ENCODE measurements at places on chromosomes 3 and 15.
A peak's percentile ranks its signal among the peaks of the same experiment; 100 is the strongest.

GRCh38 chr15:48572823-48573222 is 72.7 kb downstream of the FBN1 start:
- no peak for DNase-seq
- no peaks in the 10 kb centered on the region for H3K36me3 ChIP-seq
- H3K4me1 ChIP-seq: no peaks in the 10 kb centered on the region
- H3K27me3 ChIP-seq: no peaks in the 10 kb centered on the region
- no peak overlapping the region for H3K4me3 ChIP-seq

- no peaks in the 10 kb centered on the region for H3K27me3 ChIP-seq
- no peak overlapping the region for H3K4me3 ChIP-seq
- no peak for DNase-seq
- no peaks in the 10 kb centered on the region for H3K36me3 ChIP-seq
- H3K4me1 ChIP-seq: no peaks in the 10 kb centered on the region
These were observed 16.5 kb upstream of the FBXO22 start for GRCh38 chr15:75887178-75887577.

GRCh38 chr15:77915261-77915960 is 162.1 kb downstream of the TBC1D2B start:
- peak; percentile 22 for DNase-seq
- H3K4me3 ChIP-seq: no peak overlapping the region
- no peaks in the 10 kb centered on the region for H3K4me1 ChIP-seq
- no peaks in the 10 kb centered on the region for H3K36me3 ChIP-seq

GRCh38 chr15:68411343-68411675 is 20.7 kb downstream of the ITGA11 start:
- no peak for DNase-seq
- H3K4me3 ChIP-seq: no peak overlapping the region
- H3K36me3 ChIP-seq: no peaks in the 10 kb centered on the region
- no peaks in the 10 kb centered on the region for H3K27me3 ChIP-seq

DNA sequence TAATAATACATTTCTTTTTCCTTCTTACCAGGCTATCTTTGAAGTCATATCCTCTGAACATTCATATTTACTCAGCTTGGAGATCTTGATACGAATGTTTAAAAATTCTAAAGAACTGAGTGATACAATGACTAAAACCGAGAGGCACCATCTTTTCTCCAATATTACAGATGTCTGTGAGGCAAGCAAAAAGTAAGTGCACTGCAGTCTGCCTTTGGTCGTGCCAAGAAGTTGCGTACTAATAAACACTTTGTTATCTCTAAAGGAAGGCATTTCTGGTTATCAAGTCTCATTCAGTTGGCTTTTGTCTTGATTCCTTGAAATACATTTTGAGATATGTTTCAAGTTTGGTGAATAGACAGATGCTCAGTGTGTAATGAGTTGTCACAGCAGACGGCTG is 31.6 kb downstream of the ARHGEF26 start:
- H3K27me3 ChIP-seq: no peaks in the 10 kb centered on the region
- H3K27ac ChIP-seq: no peak overlapping the region
- no peaks in the 10 kb centered on the region for H3K4me1 ChIP-seq
- DNase-seq: no peak

DNA sequence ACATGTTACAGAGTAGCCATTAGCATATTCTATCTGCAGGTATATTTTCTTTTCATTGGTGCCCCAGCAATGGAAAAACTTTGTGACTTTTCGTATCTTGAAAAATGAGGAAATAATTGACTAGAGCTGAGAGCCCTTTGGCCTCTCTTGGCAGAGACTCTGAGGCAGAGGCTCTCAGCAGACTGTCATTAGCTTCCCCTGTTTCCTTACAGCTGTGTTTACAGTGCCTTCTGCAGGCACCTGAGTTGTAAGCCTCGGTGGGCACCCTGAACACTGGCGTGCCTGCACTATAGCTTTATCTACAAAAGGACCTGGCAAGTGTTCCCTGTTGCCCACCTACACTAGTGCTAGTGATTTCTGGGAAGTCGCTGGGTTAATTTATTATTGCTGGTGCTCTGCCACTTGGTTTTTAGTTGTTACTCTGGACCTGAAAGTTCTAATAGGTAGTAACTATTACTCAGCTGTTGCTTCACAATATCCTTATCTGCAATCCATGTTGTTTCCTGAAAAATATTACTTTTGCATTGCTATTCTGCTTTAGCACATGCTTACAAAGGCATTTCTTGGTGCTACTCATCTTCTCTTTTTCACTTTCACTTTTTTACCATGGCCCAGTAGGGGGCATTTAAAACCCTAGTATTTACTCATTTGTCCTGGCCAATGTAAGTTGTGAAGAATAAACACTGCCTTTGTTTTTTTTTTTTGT is 7.8 kb upstream of the GPR171 start:
- no peaks in the 10 kb centered on the region for H3K4me1 ChIP-seq
- H3K27me3 ChIP-seq: no peaks in the 10 kb centered on the region
- no peak overlapping the region for H3K27ac ChIP-seq
- no peaks in the 10 kb centered on the region for H3K36me3 ChIP-seq

- H3K27me3 ChIP-seq: no peaks in the 10 kb centered on the region
- no peaks in the 10 kb centered on the region for H3K36me3 ChIP-seq
- H3K27ac ChIP-seq: no peak overlapping the region
- H3K4me3 ChIP-seq: no peak overlapping the region
- no peaks in the 10 kb centered on the region for H3K4me1 ChIP-seq
These were observed 63.8 kb downstream of the MRPL46 start for GRCh38 chr15:88403351-88403791.

DNA sequence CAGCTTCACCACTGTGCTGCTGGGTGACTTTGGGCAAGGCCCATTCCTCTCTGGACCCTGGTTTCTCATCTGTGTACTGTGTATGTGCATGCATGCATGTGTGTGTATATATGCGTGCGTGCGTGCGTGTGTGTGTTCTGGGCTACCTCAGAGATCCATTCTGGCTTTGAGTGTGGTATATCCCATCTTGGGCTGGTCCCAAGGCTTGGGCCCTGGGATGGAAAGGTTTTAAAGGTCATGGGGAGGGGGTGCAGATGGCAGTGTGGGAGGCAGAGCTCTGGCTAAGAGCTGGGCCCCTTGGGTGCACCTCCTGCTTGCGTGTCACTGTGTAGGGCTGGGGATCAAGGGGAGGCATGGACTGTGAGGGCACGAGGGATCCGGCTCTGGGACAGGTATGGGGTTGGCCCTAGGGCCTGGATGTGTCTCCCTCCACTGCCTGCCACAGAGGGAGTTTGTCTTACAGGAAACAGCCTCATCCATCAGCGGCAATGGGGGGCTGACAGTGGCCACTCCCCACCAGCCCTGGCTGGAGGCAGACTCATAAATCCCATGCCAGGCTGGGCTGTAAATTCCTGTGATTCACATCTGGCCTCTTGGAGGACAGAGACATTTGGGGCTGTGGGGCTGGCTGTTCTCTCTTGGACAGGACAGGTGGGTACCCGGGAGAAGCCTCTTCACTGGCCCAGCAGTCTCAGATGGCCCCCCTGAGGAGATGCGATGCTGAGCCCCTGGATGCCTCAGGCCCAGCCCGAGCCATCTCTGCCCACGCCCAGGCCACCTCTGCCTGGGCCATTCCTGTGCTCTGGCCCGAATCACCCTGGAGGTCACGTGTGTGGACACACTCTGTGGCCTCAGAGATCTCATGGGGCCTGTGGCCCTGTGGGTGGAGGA is 21.4 kb upstream of the CSPG4 start:
- H3K4me3 ChIP-seq: no peak overlapping the region
- H3K27me3 ChIP-seq: no peaks in the 10 kb centered on the region
- no peak for DNase-seq
- no peaks in the 10 kb centered on the region for H3K4me1 ChIP-seq
- H3K27ac ChIP-seq: no peak overlapping the region

DNA sequence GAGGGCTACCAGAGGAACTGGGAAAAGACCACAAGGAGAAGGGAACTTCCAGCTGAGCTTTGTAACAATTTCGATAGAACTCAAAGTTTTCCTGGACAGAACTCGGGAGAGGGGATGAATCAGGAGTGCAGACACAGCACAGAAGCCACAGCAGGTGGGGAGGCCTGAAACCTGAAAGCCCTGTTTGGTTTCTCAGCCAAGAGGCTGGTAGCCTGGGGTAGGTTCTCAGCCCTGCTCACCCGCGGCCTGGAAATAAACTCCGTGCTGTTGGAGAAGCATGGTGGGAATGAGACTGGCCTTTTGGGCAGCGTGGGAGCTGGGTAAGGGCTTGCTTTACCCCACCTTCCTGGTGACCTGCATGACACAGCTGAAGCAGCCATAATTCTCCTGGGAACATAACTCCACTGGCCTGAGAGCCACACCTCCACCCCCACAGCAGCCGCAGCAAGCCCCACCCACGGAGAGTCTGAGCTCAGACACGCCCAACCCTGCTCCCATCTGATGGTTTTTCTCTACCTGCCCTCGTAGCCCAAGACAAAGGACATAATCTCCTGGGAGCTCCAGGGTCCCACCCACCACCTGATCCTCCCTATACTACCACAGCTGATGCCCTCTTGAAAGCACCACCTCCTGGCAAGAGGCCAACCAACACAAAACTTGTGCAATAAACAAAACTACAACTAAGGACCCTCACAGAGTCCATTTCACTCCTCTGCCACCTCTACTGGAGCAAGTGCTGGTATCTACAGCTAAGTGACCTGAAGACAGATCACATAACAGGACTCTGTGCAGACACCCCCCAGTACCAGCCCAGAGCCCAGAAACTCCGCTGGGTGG is 52.5 kb upstream of the CHRM5 start:
- H3K4me1 ChIP-seq: no peaks in the 10 kb centered on the region
- H3K27ac ChIP-seq: no peak overlapping the region
- H3K36me3 ChIP-seq: no peaks in the 10 kb centered on the region
- no peak overlapping the region for H3K4me3 ChIP-seq
- DNase-seq: no peak

GRCh38 chr3:101102678-101103296 is 109.6 kb upstream of the ABI3BP start:
- H3K27ac ChIP-seq: no peak overlapping the region
- no peak overlapping the region for H3K4me3 ChIP-seq
- no peaks in the 10 kb centered on the region for H3K27me3 ChIP-seq
- no peaks in the 10 kb centered on the region for H3K36me3 ChIP-seq
- no peak for DNase-seq

GRCh38 chr3:152056987-152057386 is 183.5 kb downstream of the SUCNR1 start:
- no peak overlapping the region for H3K4me3 ChIP-seq
- no peaks in the 10 kb centered on the region for H3K36me3 ChIP-seq
- no peak for DNase-seq
- H3K27ac ChIP-seq: no peak overlapping the region
- peaks cover 11% of the 10 kb centered on the region for H3K4me1 ChIP-seq

GRCh38 chr15:86328658-86329057 is 249.0 kb downstream of the AGBL1 start:
- DNase-seq: no peak
- H3K27me3 ChIP-seq: no peaks in the 10 kb centered on the region
- no peak overlapping the region for H3K4me3 ChIP-seq

- H3K4me1 ChIP-seq: no peaks in the 10 kb centered on the region
- no peak overlapping the region for H3K27ac ChIP-seq
- H3K27me3 ChIP-seq: no peaks in the 10 kb centered on the region
- H3K36me3 ChIP-seq: no peaks in the 10 kb centered on the region
- no peak for DNase-seq
- H3K4me3 ChIP-seq: no peak overlapping the region
These were observed 895.0 kb downstream of the TBL1XR1 start for GRCh38 chr3:176302271-176302670.

- H3K4me3 ChIP-seq: no peak overlapping the region
- H3K27ac ChIP-seq: no peak overlapping the region
- H3K27me3 ChIP-seq: no peaks in the 10 kb centered on the region
- no peaks in the 10 kb centered on the region for H3K4me1 ChIP-seq
- H3K36me3 ChIP-seq: no peaks in the 10 kb centered on the region
These were observed 61.4 kb upstream of the HERC1 start for GRCh38 chr15:63895194-63895593.

DNA sequence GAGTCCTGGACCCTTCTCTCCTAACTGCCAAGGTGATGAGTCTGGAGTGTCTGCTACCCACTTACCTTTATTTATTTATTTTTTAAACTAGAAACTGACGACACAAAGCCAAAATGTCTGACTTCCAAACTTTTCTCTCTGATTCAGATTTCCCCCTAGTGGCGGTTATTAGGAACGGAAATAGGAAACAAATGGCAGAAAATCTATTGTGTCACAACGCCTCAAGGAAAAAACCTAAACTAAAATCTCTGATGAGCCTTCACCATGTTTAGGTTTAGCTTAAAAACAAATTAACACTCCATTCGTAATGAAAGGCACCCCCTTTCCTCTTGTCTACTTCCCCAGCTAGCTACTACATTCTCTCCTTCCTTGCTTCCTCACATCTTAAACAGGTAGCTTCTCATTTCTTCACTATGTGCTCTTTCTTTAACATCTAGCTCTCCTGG is 94.0 kb upstream of the MEX3B start:
- no peak for DNase-seq
- H3K27me3 ChIP-seq: no peaks in the 10 kb centered on the region
- H3K4me1 ChIP-seq: no peaks in the 10 kb centered on the region
- H3K36me3 ChIP-seq: no peaks in the 10 kb centered on the region

- H3K36me3 ChIP-seq: no peaks in the 10 kb centered on the region
- no peak overlapping the region for H3K4me3 ChIP-seq
- H3K27me3 ChIP-seq: no peaks in the 10 kb centered on the region
- no peak for DNase-seq
- H3K4me1 ChIP-seq: no peaks in the 10 kb centered on the region
These were observed 2.6 kb downstream of the LRRC3B start for GRCh38 chr3:26625187-26625586.

- no peak overlapping the region for H3K27ac ChIP-seq
- no peaks in the 10 kb centered on the region for H3K27me3 ChIP-seq
- no peak for DNase-seq
- H3K4me1 ChIP-seq: no peaks in the 10 kb centered on the region
- H3K4me3 ChIP-seq: no peak overlapping the region
These were observed 18.1 kb downstream of the DUSP7 start for GRCh38 chr3:52038227-52038626.

GRCh38 chr3:160921020-160921635 is 165.1 kb downstream of the PPM1L start:
- H3K27me3 ChIP-seq: no peaks in the 10 kb centered on the region
- H3K27ac ChIP-seq: no peak overlapping the region
- H3K36me3 ChIP-seq: no peaks in the 10 kb centered on the region
- H3K4me1 ChIP-seq: no peaks in the 10 kb centered on the region
- no peak overlapping the region for H3K4me3 ChIP-seq

GRCh38 chr3:87121856-87122255 is 105.3 kb upstream of the CHMP2B start:
- H3K4me3 ChIP-seq: no peak overlapping the region
- no peaks in the 10 kb centered on the region for H3K27me3 ChIP-seq
- H3K36me3 ChIP-seq: no peaks in the 10 kb centered on the region
- H3K4me1 ChIP-seq: peaks cover 2% of the 10 kb centered on the region
- no peak for DNase-seq
- no peak overlapping the region for H3K27ac ChIP-seq

GRCh38 chr3:31813197-31813596 is 167.9 kb downstream of the OSBPL10 start:
- no peaks in the 10 kb centered on the region for H3K27me3 ChIP-seq
- no peak for DNase-seq
- no peak overlapping the region for H3K27ac ChIP-seq
- H3K36me3 ChIP-seq: no peaks in the 10 kb centered on the region

- H3K4me1 ChIP-seq: no peaks in the 10 kb centered on the region
- no peak overlapping the region for H3K4me3 ChIP-seq
- no peaks in the 10 kb centered on the region for H3K36me3 ChIP-seq
- H3K27ac ChIP-seq: no peak overlapping the region
- H3K27me3 ChIP-seq: no peaks in the 10 kb centered on the region
- no peak for DNase-seq
These were observed 95.7 kb downstream of the KCNMB2 start for GRCh38 chr3:178631950-178632349.
